ENCODE measurements at places on chromosomes 12 and 14.

- DNase-seq: no peak
Observed at GRCh38 chr14:37406095-37406494, 189.0 kb downstream of the FOXA1 start.

DNA sequence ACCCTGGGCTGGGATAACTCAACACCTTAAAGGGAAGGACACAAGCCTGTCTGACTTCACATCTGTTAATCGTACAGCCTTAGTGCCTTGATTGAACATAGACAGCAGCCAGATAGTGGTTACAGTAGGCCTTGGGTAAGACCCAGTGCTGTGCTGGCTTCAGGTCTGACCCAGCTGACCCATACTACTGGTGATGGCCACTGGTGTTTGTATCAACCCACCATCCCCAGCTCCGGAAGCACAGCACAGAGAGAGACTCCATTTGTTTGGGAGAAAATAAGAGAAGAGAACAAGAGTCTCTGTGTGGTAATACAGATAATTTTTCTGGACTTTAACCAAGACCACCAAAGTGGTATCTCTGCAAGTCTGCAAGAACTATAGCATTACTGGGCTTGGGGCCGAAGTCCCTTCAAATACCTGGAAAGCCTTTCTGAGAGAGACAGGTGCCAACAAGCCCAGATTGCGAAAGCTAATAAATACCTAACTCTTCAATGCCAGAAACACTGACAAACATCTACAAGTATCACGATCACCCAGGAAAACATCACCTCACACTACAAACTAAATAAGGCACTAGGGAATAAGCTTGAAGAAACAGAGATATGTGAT, 330.1 kb upstream of the GARIN2 start:
- no peak for DNase-seq

DNA sequence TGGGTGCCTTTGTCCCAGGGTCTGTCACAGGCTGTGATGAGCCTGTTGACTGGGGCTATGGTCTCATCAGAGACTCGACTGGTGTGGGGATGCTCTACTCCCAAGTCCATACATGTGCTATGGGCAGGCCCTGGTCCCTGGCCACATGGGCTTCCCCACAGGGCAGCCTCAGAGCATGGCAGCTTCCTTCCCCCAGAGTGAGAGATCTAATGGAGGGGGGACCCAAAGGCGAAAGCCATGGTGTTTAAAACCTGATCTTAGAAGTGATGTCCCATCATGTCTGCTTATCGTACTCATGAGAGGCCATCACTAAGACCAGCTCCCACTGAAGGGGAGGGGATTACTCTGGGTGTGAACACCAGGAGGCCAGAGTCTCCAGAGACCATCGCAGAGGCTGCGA, 279.0 kb upstream of the RTL1 start:
- no peak for DNase-seq

DNA sequence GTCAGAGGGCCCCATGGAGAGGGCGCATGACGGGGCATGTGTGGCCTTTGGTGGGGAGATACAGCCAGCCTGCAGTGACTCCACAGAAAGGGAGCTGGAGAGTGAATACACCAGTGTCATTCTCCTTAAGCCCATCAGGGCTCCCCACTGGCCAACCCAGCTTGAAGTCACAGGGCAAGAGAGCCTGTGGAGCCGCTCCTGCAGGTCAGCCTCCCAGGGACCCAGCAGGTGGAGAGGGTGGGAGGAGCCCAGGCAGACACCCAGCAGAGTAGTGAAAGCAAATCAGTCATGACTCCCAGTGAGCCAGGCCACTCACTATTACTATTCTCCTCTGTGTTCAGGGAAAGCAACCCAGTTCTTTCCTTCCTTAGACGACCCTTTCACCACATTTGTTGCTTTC, 110.0 kb upstream of the CPM start:
- DNase-seq: no peak

- no peak for DNase-seq
Observed at GRCh38 chr12:48163150-48163747, 5.9 kb upstream of the ASB8 start.

DNA sequence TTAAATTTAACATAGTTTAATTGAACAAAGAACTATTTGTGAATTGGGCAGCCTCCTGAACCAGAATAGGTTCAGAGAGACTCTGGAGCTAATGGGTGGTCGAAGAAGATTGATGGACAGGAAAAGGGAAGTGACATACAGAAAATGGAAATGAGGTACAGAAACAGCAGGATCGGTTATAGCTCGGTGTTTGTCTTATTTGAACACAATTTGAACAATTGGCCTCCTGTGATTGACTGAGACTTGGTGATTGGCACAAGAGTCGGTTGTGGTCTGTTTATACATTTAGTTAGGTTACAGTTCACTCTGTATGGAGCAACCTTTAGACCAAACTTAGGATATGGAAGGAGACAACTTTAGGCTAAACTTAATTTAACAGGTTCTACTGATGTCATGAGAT, 18.4 kb upstream of the CFL2 start:
- no peak for DNase-seq

GRCh38 chr12:121064116-121064515, 25.1 kb upstream of the OASL start:
- no peak for DNase-seq

GRCh38 chr12:117294189-117294603, 67.2 kb downstream of the NOS1 start:
- no peak for DNase-seq

- no peak for DNase-seq
Observed at GRCh38 chr12:21459474-21459873, 22.0 kb downstream of the PYROXD1 start.

Measured in AG09319 (cell line).